NB4 (cell line): ENCODE measurements at places on chromosomes 1 and 21.
A peak's percentile ranks its signal among the peaks of the same experiment; 100 is the strongest.

DNA sequence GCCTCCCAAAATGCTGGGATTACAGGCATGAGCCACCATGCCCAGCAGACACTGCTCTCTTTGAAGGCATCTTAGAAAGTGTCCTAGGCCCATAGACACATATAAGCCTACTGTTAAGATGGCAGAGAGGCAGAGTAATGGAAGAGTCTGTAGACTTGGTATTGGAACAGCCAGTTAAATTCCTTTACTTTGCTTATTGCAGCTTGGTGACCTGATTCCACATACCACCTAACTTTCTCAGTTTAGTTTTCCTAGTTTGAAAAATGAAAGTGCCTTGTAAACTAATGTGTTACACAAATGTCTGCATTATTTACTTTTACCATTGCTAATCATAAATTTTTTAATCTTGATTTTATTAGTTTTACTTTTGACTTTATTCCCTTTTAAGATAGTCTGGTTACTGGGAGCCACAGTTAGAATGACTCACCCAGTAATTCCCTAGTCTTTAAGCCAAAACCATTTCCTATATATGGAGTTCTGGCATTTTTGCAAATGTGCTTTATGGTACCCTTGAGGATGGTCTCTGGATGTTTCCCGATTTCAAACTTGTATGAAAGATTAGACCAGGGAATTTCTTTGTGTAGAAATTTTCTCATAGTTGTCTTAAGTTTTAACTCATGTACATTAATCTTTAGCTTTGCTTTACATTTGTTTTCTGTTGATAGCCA, 6.4 kb downstream of the SMAP2 start:
- no peak for DNase-seq

DNA sequence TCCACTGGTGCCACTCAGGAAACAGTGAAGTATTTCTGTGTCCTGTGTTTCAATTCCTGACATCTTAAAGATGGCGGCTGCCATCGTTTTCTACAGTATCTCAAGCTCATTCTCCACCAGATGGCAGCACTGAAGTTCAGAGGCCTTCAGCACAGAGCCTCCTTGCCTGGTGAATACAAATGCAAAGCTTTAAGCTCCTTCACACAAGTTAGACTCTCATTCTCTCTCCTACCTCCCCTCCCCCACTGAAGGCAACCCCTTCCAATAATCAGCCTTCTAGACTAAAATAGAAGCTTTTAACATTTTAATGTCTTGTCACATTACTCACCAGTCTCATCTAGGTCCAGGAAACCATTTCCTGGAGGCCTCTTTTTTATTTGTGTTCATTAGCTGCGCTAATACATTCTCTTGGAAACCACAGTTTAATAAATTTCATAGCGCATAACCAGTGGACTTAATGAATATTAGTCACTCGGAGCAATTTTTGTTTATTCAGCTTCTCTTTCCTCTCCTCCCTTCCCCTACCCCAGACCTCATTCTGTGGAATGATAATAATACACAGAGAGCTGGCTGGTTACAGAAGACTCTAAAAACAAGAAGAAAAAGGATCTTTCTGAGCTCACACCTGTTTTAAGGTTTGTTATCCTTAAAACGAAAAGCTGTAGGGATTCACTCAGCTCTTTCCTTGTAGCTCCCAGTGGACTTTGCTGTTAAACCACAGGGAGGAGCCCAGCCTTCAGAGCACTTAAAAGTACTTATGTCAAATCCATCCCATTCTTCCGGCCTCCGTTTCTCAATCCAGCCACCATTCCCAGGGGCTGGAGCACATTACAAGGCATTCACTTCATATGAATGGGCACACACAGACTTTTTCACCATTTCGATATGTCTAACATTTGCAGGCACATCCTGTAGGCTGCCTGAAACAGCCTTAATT, 384.9 kb downstream of the HLX start:
- peak; percentile 72 for DNase-seq

- no peak for DNase-seq
Measured at GRCh38 chr1:172671591-172671990, 12.7 kb downstream of the FASLG start.

DNA sequence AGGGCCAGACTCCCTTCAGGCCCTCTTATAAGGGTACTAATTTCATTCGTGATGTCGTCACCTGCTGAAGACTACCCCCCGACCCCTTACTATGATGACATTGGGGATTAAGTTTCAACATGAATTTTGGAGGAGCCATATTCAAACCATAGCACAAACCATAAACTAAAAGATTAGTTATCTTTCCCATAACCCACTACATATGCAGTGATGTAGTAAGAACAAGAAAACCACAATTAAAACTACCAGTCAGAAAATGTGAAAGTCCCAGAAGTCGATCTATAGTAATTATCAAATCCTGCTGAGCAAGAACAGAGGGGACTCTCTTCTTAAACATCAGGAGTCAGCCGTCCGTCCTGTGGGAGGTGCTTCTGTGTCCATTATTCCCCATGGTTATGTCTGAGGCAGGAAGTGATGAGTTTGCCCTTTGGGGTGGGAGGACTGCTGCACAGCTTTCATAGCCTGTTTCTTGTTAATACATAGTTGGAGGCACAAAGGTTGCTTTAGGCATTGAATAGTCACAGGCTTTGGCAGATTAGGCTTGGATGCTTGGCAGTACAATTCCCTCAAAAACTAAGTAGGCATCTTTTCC, 35.9 kb upstream of the PTGFRN start:
- DNase-seq: no peak

GRCh38 chr1:57826535-57826934, 402.7 kb upstream of the DAB1 start:
- no peak for DNase-seq

DNA sequence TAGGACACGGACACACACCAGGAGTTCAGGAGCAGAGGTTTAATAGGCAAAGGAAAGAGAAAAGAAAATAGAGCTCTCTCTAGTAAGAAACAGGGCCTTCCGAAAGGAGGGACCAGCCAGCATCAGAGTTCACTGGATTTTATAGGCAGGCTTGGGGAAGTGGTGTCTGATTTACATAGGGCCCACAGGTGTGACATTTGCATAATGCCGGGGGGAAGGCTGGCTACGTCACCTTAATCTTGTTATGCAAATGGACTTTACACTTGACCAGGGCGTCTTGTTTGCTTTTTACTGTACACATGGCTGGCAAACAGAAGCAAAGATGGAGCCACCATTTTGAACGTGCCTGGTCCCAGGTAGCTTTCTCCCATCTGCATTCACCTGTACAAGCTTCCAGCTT, at the start of gene OR14A16:
TSS of gene OR14A16 (minus strand) at position 97 of the 400 bp plus-strand sequence. CDS start 8,390 bp downstream, outside the sequence.
- DNase-seq: no peak

DNA sequence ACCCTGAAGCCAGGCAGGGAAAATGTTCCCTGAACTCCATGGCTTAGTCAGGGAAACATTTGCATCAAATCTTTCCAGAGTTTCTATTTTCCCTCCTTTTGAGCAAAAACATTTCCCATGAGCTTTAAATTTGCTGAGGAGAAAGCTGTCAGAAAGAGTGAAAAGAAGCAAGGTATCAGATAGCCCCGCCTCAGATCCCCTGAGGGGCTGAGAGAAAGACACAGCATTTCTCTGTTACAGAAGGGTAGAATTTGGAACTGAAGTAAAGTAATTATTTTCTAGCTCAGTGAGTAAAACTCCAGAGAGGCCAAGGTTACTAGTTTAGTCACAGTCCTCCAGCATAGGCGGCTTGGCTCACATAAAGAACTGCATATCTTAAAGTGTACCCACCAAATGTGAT, 10.6 kb downstream of the FMO1 start:
- no peak for DNase-seq

- DNase-seq: peak; percentile 11
Measured at GRCh38 chr1:45620588-45621500, 3.0 kb downstream of the CCDC17 start.

- no peak for DNase-seq
Measured at GRCh38 chr1:200211157-200211556, 183.6 kb downstream of the NR5A2 start.
